Thymus (tissue), 14 donors: ENCODE measurements at places on chromosomes 4 and X.

DNA sequence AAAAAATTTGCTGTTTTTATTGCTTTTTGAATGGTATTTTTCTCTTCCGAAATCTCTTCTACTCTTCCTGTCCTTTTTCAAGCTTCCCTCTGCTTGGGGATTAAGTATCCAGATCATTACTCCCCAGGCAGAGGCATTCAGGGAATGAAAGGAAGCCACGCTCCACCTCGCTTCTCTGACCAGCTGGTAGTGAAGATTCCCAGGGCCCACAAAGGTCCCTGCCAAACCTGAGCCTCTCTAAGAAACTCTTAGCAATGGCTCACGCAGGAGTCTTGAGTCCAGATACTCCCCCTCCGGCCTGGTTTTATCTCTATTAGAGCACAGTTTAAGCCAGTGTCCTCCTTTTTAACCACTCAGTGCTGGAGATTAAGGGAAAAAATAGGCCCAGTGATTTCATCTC, 51.4 kb upstream of the SOD3 start:
- DNase-seq, result no peak

- no peak for DNase-seq
These were observed 39.6 kb downstream of the PTCHD1 start for GRCh38 chrX:23374291-23374690.

- no peak for DNase-seq
These were observed 1191.8 kb downstream of the ARAP2 start for GRCh38 chr4:35052546-35052945.

DNA sequence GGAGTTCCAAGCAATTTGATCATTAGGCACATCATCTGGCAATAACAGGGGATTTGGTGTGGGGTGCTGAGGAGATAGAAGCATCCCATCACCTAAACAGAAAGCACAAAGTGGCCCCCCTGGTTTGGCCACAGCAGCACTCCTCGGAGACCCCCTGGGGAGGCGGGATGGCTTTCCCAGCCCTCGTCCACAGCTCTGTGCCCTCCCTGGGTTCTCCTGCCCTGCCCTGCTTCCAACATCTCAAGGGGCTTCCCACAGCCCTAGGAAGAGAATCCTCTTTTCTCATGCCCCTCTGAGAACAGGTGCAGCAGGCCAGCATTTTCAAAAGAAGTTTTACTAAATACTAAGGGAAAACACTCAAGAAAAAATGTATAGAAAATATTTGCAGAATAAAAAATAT, 12.8 kb downstream of the ATP5ME start:
- no peak for DNase-seq

GRCh38 chrX:25968920-25969319, 169.2 kb upstream of the MAGEB18 start:
- DNase-seq, result no peak

DNA sequence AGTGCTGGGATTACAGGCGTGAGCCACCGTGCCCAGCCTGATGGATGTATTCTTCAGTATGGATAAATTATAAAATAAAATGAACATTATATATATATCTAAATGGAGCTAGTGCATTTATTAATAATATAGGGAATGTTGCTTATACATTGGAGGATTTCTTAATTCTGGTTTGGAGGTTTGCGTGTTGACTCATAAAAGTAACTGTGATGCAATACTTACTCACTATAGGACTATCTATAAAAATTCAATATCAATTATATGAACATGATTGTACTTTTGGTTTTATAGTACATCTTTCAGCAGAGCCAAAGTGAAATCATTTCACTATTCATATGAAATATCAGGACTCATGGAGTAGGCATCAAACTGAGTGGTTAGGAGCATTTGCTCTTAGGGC, 3.2 kb upstream of the AREG start:
- no peak for DNase-seq

DNA sequence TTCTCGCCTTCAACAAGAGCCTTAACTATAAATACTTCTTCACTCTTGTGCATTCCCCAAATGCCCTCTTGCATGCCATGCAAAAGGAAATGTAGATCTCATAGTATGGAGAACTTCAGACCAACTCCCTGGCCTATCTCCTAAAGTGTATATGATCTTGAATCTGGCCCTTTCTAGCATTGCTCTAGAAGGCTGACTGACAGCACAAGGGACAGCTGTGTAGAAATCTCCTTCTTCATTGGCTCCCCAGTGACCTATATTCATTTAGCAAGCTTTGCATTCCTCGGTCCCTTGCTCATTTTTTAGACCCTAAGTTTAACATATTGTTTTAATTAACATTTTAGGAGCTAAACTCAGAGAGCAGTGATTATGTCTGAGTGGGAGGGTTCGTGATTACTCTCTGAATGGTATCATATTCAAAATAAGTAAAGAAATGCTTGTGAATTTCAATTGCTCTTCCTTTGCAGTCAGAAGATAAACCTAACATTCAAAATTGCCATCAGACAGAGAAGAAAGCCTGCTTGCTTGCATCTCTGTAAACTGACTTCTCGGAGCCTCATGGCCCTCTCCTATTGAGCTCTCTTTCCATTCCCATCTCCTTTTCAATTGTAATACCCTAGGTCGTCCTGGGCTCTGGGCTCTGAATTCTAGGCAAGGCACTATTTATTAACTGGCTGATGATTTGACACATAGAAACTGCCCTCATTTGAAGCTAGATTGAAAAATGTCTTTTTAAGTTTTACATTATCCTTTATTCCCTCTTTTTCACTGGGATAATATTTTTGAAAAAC, 120.3 kb upstream of the PRKG2 start:
- no peak for DNase-seq

DNA sequence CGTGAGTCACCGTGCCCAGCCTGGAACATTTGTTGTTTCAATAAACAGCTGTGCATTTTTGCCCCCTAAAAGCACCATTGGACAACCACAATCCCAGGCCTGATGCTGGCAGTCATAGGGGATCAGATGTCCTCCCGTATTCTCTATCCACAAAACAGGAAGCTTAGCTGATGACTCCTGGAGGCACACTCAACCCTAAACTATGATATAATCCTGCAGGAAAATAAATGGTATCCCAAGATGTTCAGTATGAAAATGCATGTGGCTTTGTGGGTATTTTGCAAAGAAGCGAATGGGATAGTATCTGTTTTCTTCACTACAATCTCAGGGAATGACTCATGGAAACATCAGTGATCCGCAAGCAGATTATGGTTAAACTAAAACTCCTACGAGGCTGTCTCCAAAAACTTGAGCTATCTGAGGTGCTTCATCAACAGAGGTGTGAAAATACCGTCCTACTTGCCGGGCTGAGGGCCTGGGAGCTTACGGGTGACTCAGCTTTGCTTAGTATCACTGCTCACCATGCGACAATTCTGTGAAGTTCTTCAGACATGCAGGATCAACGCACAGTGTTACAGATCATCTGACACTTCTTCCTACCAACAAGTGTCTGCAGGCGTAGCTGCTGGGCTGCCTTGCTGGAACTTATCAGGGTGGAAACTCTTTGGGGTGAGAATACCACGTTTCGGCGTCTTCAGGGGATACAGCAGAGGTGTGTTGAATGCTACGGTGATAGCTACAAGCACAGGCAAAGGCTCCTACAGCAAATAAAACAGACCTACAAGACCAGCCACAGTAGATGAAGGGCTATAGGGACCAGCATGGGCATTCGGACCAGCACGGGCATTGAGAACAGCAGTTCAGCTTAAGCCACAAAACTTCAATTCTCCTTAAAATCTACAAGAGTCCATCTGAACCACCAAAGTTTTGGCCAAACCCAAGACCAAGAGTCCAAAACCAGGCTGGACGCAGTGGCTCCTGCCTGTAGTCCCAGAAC, 148.5 kb downstream of the DHRSX start:
- DNase-seq, result no peak

DNA sequence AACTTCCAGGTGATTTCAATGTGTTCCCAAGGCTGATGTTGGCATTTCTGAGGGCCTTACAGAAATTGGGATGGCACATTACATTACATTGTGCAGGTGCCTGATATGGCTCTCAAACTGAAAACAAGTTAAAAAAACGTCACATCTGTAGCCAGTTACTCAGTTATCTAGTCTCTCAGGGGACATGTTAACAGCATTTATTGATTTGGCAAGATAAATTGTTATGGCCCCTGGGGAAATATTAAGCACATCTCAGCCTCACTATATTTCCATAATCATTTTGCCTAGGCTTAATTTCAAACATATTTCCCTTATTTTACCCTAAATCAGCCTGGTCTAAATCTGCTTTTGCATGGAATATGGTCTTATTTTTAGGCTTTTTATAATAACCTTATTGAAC, 290.0 kb downstream of the IL15 start:
- no peak for DNase-seq

- no peak for DNase-seq
These were observed 33.8 kb downstream of the CRLF2 start for GRCh38 chrX:1178580-1179057.

DNA sequence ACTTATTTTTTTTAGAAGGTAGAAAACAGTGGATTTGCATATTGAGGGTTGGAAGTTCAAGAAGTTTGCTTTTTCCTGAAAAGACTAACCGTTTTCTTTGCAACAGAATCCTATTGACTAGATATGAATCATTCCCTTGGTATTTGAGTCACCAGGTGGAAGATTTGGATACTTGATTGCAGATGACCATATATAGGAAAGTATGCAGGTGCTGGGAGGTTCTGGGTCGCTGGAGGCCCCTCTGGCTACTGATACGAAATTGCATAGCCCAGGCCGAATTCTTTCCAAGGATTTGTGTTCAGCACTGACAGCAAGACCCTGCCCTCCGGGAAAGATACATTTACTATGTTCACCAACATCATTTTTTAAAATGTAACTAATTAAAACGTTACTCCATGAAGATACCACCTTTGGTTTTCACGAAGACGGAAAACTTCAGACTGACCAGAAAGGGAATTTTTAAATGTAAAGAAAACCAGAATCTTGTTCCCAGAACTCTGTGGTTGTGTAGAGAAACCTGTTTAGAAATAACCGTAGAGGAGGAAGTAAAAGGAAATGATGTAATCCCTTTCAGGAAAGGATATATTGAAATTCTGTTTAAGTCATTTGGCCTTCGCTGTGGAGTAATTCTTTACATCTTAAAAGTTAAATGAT, 946 bp downstream of the ANXA3 start:
- no peak for DNase-seq

GRCh38 chr4:27635936-27636913, 775.6 kb downstream of the STIM2 start:
- DNase-seq, result no peak

DNA sequence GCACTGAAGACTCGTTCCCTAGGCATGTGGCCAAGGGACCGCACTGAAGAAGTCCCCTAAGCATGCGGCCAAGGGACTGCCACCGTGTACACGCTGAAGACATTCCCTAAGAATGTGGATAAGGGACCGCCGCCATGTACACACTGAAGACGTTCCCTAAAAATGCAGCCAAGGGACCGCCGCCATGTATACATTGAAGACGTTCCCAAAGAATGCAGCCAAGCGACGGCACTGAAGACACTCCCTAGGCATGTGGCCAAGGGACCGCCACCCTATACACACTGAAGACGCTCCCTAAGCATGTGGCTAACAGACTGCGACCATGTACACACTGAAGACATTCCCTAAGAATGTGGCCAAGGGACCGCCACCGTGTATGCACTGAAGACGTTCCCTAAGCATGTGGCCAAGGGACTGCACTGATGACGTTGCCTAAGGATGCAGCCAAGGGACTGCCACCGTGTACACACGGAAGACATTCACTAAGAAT, 31.5 kb downstream of the DHRSX start:
- DNase-seq, result no peak

- DNase-seq, result no peak
These were observed 57.3 kb downstream of the DMP1 start for GRCh38 chr4:87707279-87707918.

DNA sequence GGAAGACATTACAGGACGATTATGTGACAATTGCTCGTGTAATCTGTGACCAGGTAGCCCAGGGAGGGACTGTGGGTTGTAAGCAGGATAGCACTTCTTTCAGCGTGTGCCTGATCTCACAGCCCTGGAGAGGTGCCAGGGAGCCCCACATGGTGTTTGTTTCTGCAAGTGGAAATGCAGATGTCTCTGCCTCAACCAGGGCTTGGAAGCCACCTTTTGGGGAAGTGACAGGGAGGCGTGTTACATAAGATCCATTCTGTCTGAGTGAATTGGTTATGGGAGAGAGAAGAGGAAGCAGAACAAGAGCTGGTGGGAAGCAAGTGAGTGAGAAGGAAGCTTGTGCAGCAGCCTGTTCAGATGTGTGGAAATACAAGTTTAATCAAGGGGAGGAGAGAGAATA, 104.5 kb upstream of the GATB start:
- DNase-seq, result peak; percentile 13

- no peak for DNase-seq
These were observed at the start of gene BTK for GRCh38 chrX:101385795-101386541. Gene BTK (minus strand): TSS chrX:101386191. CDS start chrX:101375284, 10,907 bp downstream.

- DNase-seq, result no peak
These were observed 109.5 kb upstream of the CBR4 start for GRCh38 chr4:169119536-169119935.

DNA sequence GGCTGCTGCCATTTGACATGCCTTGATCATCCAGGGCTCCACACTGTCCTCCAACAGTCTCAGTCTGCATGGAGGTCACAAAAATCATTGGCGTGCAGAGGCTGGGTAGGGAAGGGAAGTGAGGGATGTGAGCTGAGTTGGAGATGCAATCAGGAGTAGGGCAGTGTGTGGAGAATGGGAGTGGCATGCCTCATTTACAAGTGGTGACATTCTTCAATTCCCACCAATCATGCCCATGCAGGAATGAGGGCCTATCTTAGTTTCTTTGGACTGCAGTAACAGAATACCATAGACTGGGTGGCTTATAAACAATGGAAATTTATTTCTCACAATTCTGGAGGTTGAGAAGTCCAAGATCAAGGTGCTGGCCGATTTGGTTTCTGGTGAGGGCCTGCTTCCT, 94.9 kb upstream of the PJA1 start:
- no peak for DNase-seq

DNA sequence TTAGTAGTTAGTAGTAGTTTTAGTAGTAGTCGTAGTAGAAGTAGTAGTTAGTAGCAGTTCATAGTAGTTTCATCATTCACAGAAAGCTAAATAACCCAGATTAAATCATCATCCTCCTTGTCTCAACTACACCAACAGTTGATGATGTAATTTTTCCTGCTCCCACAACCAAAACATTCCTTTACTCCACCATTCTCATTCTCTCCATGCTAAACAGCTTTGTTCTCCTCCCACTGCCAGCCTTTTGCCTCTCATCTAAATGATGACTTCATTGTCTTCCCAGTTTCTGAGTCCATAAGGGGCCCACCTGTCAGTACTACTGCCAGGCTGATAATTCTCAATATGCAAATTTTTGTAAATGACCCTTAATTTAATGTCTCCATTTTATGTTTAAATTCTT, 68.9 kb downstream of the ARHGAP24 start:
- no peak for DNase-seq

DNA sequence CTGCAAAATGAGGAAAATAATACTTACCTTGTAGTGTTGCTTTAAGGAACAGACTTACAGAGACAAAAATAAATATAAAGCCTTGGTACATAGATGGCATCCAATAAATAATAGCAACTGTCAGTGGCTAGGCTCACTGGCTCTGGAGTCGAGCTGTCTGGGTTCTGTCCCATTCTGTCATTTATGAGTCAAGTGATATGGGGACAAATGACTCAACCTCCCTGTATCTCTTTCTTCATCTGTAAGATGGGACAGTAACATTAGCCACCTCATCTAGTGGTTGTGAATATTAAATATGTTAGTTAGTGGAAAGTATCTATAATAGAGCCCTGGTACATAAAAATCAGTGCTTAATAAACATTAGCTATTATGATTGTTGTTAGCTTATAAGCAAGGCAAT, 16.7 kb upstream of the GATB start:
- no peak for DNase-seq
